Liver (tissue), 10 donors: ENCODE measurements at places on chromosomes 4 and X.

DNA sequence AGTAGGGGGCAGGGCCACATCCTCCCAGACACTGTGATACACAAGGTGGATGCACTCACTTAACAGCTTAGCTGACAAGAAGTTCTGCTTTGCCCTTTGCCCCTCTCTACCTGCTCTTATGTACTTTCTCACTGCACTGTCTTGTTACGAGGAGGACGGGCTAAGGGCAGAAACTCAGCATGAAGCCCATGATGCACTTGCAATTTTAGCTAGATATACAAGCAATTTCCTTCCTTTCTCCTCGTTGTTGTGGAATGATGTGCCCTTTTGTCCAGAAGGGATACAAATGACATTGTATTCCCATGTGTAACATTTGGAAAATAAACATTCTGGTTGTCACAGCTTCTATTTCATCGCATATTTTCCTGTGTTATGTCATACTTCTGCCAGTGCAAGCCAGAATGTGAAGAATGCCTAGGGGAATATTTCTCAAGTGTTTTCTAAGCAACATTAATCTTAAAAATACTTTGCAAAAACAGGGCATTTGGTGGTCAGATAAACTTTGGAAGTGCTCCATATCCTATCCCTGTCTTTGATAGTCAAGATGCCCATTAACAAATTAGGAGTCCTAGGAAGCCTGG is 47.2 kb downstream of the MAOA start:
- DNase-seq, result no peak

GRCh38 chr4:106530821-106531220 is 162.2 kb upstream of the GIMD1 start:
- no peak for DNase-seq

- DNase-seq, result no peak
Observed at GRCh38 chr4:76931087-76931486, 18.5 kb upstream of the SEPTIN11 start.

DNA sequence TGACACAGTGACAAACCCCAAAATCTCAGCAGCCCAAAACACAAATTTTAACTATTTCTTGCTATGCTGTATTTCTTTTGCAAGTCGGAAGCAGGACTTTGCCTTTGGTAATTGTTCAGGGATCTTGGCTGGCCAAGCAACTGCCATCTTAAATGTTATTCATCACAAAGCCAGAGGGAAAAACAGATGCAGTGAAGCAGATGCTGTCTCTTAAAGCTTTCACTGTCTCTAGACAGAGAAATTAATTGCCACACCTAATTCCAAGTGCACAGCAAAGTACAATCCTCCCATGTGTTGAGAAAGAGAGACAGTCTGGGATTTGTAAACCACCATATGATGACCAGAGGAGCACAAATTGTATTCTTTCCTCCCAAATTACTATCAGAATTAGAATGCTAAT is 30.0 kb upstream of the GALNT7 start:
- DNase-seq, result no peak

DNA sequence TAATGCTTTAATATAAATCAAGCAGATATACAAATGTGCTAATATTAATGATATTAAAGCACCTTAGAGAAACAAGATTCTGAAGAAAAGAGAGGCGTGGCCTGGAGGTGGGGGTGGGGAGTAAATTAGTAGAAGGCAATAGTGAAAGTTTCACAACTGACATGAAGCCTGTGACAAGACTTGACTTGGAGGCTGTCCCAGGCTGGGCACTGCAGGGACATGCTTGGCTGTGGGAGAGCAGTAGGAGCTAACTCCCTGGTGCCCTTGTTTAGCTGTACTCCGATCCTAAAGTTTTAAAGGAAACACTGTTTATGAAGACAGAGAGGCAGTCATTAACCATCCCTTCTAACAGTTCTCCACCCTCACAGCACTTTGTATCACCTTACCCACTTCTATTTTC is 239.0 kb upstream of the MAB21L2 start:
- no peak for DNase-seq

- no peak for DNase-seq
Observed at GRCh38 chr4:91373546-91373945, 930.2 kb upstream of the GRID2 start.

GRCh38 chr4:114310296-114310925 is 288.2 kb upstream of the UGT8 start:
- no peak for DNase-seq

DNA sequence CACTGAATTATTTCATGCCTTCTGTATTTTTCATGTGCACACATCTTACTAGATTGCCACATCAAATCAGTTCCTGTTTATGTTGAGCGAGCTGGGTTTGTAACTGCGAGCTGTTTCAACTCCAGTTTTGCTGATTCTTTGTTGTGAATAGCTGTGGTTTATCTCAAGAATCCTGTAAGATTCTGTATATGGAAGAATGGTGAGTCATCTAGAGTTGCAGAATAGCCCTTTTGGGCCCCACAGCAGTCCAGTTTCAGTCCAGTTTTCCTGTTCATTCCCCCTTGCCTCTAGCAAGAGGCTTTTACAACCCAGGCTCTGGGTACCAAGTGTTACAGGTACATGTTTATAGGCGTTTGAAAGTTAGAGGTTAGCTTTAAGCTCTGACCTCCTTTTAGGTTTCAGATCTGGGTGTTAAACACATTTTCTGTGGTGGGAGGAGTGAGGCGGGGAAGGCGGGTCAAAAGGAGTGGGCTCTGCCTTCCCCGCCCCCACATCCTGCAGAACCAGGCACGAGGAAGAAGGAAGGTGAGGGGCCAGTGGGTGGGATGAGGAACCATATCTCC is 32.7 kb downstream of the TBC1D14 start:
- DNase-seq, result no peak

DNA sequence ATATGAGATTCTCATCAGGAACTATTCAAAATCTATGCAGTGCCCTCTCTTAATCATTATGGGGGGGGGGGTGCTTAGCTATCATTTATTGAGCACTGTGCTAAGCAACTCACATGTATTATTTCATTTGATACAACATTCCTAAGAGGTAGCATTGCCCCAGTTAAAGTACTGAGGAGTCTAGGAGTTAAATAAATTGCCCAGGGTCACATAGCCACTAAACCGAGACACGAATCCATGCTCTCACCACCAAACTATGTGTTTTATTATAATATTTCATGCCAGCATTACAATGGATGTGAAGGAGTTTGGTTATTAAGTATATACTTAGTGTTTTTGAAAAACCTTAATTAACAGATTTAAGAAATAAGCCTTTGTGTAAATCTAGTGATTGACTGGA is 131.4 kb downstream of the CBR4 start:
- no peak for DNase-seq

DNA sequence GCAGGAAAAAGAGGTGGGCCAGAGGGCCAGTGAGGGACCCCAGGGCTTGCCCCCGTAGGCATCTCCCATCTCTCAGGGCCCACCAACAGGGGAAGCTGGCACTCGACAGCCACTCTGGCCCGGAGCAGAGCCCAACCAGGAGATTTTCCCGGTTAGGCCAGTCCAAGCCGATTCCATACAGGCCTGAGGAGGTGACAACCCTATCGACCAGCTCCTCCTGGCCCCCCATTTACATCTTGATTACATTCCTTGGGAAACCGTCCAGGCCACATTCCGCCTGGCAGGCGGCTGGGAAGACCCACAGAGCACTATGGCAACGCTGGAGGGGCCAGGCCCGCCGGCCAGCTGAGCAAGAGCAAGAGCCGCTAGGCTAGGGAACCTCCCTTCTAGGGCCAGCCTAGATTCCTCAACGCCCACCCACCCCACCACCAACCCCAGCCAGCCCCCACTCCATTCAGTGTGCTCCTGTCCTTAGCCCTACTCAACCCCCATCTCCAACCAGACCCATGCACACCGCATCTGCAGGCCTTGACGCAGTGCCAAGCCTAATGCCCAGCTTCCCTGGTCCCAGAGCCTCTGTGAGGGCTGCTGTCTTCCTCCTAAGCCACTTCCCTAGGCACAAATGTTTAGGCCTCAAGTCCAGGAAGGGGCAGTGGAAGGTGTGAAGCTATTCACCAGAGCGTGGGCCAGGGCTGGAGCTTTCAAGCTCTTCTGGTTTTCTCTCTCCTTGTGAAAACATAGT is 161.2 kb downstream of the EFNB1 start:
- no peak for DNase-seq

GRCh38 chr4:91113130-91113706 is 986.0 kb downstream of the CCSER1 start:
- DNase-seq, result no peak

DNA sequence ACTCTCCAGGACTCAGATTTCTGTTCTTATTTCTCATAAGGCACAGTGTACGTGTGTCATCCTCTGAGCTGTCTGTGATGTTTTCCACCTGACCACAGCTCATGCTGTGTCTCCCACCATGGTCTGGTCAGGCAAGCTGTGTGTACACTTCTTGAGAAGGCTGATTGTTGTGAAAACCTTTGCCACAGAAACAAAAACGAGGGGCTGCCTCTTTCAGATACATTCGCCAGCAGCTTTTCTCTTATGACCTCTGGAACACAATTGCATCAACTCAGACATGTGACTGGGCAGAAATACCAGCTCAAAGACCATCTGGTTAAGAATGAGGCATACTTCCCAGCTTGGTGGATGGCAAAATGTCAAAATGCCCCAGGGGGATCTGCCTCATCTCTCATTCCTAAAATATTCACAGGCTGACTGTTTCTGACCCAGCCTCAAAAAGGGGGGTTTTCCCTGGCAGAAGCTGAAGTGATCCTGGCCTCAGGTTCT is 46.1 kb downstream of the PGRMC2 start:
- DNase-seq, result no peak

GRCh38 chrX:68440940-68441339 is 7.6 kb upstream of the OPHN1 start:
- peak; percentile 55 for DNase-seq

DNA sequence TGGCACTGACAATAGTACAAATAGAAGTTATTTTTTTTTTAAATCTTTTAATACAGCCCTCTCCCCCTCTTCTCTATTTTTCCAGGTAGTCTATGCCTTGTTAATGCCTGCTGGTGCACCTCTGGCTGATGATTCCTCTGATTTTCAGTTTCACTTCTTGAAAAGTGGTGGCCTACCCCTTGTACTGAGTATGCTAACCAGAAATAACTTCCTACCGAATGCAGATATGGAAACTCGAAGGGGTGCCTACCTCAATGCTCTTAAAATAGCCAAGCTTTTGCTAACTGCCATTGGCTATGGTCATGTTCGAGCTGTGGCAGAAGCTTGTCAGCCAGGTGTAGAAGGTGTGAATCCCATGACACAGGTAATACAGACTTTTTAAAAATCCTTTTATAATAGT is 99.1 kb downstream of the USP9X start:
- DNase-seq, result no peak

GRCh38 chrX:133461231-133461630 is 45.9 kb upstream of the GPC4 start:
- DNase-seq, result no peak

DNA sequence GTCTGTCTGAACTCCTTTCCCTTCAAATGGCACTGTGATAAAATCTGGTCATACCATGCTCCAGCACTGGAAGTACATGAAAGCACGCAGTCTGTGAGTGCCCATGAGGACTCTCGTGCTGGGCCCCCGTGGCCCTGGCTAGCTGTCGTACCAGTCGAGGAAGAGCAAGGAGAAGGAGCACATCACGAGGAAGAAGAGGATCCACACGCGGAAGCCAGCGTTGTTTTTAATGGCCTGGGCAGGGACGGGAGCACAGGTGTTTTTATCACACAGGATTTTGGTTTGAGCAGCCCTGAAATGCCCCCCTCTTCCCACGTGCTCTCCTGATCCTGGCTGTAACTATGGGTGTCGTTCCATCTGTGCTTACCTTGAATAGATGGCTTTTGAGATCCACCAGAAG is 33.0 kb downstream of the NSG1 start:
- no peak for DNase-seq

- DNase-seq, result no peak
Observed at GRCh38 chr4:2713337-2713736, 42.8 kb downstream of the TNIP2 start.

GRCh38 chrX:47483306-47484268 is 565 bp upstream of the ZNF41 start:
- no peak for DNase-seq

- peak; percentile 44 for DNase-seq
Observed at GRCh38 chr4:81069706-81070331, 39.3 kb downstream of the BMP3 start.

GRCh38 chrX:40389555-40389954 is 191.2 kb upstream of the ATP6AP2 start:
- no peak for DNase-seq

GRCh38 chr4:156374069-156374468 is 420.4 kb upstream of the CTSO start:
- DNase-seq, result no peak

DNA sequence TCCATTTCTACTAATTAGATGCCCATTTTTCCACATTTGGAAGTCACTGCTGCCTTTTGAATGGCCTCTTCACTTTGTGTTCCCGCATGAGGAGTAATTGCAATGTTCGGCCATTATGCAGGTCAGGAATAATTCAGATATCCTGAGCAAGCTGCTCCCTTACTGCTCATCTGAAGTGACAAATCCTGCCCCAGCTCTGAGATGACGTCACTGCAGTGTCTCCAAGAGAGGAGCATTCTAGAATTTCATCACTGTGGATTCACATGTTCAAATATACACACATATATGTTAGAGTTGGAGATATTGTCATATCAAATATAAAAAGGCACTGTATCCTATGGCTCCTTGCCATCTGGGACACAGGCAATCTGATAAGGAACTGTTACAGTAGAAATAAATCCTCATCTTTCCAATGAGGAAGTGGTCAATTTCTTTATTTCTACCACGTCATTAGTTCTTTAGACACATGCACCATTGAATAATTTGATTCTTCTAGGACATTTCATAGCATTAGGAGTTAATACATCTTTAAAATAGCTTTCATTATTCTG is 706.9 kb upstream of the TENM3 start:
- no peak for DNase-seq

DNA sequence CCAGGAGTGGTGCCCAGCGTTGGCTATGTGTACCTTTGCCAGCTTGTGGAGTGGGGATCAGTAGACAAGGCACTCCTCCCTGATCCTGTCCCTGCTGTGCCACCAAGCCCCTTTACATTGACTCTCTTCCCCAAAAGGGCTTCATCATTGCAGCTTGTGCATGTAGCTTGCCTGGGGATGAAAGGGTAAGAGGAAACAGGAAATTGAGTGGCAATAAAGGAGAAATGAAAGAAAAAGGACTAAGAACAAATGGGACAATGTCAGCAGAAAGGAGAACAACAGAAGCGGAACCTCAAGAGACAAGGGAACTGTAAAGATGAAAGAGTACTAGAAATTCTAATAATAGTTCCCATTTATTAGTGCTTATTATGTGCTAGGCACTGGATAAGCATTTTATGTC is 8.7 kb upstream of the IL13RA1 start:
- no peak for DNase-seq

GRCh38 chr4:125398263-125399002 is 83.7 kb downstream of the FAT4 start:
- no peak for DNase-seq

DNA sequence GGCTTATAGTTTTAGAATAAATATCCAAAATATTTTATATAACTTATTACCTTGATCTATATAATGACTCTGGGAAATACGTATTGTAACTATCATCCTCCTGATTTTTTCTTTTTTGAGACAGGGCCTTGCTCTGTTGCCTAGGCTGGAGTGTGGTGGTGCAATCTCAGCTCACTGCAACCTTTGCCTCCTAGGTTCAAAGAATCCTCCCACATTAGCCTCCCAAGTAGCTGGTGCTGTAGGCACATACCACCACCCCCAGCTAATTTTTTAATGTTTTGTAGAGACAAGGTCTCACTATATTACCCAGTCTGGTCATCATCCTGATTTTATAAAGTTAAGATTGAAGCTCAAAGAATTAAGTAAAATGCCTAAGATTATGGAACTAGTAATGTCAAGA is 193.6 kb downstream of the SLC4A4 start:
- no peak for DNase-seq

- no peak for DNase-seq
Observed at GRCh38 chrX:142998447-142999198, 27.1 kb upstream of the SPANXN4 start.

GRCh38 chrX:19924285-19924684 is 36.9 kb upstream of the SH3KBP1 start:
- DNase-seq, result no peak
